Glutamatergic neuron (in vitro differentiated cells): ENCODE measurements at places on chromosomes 4 and X. TPM values are rescaled to one million over a fixed set of nuclear protein-coding genes. Genes with fewer than 3 reads are reported as not detected.

Gene PCSK1N
- total RNA-seq: 127 TPM

Gene MAGED4
- total RNA-seq: 192 TPM

DNA sequence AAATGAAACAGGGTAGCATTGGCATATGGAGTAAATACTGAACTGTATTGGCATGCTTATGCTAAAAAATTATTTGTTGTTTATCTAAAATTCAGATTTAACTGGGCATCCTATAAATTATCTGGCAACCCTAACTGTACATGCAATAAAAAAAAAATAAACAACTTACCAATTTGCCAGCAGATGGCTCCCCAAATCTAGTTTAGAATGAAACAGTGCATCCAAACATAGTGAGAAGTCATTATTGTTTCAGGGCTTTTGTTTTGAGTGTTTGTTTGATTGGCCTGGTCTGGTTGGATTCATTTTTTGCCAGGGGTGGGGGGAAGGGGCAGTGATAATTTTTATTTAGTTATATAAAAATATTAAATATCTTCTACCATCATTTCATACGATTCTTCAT is 12.8 kb upstream of the NSUN7 start:
- DNase-seq: no peak
- no peak overlapping the region for H3K27ac ChIP-seq

GRCh38 chr4:85803856-85804255 is 328.9 kb downstream of the ARHGAP24 start:
- DNase-seq: no peak
- no peaks in the 10 kb centered on the region for H3K36me3 ChIP-seq
